ENCODE measurements at places on chromosomes 1 and 21.

GRCh38 chr1:112807999-112808398 is 92.9 kb upstream of the PPM1J start:
- DNase-seq = no peak

DNA sequence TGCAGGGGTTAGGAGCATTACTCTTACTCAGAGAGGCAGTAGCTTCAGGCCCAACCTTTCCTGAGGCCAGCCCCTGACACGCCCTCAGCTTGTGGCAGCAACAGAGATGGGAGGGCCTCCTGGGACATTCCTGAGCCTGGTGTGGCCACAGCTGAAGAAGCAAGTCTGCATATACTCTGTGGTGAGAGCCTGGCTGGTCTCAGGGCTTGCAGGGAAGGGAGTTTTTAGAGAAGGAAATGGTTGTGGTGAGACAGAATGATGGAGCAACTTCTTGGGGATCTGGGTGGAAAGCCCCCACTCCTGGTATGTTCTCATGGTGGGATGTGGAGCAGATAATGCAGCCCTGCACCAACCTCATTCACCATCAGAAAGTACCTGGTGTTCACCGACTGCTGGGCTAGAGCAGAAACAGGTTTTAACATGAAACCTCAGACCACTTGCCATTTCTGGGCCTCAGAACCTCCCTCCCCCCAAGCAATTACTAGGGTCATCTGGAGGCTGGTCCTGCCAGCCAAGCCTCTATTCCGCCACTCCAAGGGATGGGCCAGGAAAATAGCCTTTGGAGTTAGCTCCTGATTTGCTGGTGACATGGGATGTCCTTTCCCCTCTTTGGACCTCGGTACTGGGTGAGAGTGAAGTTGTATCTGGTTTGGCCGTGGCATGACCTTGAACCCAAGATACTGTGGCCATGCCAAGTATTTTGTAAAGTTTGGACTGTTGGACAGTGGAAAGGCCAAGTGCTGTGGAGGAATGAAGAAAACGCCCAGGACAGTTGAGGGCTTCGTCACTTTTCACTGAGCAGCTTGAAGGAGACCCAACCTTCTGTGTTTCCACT is 28.1 kb upstream of the RNF19B start:
- DNase-seq = no peak

DNA sequence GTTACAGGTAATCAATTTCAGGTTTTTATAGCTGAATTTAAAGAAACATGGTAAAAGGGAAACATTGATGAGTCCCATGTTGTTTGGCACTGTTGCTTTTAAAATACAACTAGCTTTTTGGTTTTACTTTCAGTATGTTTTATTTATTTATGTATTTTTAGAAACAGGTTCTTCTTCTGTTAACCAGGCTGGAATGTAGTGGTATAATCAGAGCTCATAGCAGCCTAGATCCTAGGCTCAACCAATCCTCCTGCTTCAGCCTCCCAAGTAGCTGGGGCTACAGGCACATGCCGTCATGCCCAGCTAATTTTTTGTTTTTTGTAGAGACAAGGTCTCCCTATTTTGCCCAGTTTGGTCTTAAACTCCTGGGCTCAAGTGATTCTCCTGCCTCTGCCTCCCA is 50.4 kb downstream of the CTTNBP2NL start:
- DNase-seq = no peak

DNA sequence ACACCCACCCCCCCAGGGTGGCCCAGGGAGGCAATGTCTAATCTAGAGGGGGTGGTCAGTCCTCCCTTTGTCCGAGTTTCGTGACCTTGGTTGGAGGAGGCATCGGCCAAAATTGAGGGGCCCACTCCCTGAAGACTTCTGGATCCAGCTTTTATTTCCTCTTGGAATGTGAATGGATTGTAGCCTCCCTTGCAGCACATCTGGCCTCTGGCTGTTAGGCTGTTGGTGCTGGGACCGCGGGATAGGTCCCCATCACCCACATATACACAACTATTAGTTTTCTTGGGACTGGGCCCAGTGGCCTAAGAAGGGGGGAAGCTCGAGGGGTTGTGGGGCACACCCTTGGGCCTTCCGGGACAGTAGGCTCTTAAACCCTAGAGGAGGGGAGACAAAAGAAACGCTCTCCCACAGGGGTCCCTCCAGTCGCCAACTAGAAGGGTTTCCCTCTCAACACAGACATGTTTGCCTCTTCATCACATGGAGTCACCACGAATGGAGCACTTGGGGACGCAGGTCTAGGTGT is 2.5 kb downstream of the LHX4 start:
- no peak for DNase-seq

GRCh38 chr1:207423560-207424292 is 30.4 kb upstream of the CR2 start:
- DNase-seq = no peak

DNA sequence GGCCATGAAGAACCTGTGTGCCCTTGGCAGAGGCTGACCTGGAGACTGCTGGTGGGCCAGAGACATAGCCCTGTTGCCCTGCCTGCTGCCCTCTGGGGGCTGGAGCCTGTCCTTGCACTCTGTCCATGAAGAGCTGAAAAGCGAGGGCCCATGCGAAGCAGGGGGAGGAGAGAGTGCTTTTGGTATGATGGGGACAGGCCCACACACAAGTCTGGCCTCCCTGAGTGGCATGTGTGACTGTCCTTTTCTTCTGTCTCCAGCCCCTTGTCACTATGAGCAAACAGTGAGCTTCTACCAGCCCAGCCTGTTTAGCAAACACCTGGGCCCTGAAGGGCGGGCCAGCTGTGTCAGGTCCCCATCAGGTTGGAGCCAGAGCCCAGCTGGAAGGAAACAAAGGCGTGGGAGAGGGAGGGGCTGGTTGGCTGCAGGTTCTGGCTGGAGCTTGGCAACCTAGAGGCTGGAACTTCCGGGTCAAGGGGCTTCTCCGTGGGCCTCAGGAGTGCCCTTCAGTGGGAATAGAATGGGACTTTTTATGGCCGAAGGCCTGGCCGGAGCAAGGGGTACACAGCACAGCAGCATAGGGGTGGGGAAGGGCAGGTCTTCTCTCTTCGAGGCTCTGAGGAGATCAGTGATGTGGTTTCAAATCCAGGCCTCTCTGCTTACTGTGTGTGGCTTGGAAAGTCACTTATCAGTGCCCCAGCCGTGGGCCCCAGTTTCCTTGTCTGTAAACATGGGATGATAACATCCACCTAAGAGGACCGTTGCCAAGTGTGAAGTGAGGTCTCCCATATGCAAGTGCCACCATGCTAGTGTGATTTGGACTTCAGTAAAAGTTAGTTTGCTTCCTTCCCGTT is 14.3 kb downstream of the QSOX1 start:
- no peak for DNase-seq

DNA sequence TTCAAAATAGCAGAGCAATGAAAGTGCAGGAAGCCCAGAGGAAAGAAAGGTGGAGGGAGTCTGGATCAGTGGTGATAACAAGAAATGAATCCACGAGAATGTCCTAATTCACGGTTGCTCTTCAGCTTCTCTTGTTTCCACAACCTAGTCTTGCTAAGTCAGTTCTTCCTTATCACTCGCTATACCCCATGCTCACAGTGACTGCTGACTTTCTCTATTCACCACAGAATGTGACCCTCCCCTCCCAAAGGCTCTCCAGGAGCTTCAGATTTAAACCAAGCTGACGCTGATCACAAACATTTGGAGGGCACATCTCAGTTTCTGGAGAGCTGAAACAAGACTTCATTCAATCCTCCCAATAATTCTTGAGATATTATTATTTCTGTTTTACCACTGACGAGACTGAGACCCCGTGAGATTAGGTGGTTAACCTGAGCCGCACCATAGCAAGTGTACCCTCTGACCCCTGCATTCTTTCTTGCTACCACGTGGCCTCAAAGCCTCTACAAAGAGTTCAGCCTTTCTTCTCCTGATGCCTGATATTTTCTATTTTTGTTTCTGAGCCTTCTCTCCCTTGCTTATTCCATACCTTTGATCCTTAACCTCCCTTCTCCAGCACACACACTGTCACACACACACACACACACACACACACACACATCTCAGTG is 10.7 kb upstream of the CCN1 start:
- DNase-seq = no peak

DNA sequence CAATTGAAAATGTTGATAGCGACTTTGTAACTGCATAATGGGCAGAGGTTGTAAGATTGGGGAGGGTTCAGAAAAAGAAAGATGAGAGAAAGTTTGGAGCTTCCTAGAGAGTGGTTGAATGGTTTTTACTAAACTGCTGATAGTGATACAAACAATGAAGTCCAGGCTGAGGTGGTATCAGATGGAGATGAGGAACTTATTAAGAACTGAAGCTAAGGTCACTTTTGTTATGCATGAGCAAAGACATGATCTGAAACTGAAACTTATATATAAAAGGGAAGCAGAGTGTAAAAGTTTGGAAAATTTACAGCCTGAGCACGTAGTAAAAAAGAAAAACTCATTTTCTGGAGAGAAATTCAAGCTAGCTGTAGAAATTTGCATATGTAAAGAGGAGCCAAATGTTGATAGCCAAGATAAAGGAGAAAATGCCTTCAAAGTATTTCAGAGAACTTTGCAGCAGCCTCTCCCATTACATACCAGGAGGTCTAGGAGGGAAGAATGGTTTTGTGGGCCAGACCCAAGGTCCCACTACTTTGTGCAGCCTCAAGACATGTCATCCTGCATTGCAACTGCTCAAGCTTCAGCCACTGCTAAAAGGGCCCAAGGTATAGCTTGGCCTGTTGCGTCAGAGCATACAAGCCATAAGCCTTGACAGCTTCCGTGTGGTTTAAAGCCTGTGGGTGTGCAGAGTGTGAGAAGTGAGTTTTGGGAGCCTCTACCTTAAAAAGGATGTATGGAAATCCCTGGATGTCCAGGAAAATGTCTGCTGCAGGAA is 843.9 kb downstream of the AMY1C start:
- DNase-seq = no peak

GRCh38 chr1:172954476-172955150 is 96.1 kb downstream of the TNFSF18 start:
- no peak for DNase-seq

DNA sequence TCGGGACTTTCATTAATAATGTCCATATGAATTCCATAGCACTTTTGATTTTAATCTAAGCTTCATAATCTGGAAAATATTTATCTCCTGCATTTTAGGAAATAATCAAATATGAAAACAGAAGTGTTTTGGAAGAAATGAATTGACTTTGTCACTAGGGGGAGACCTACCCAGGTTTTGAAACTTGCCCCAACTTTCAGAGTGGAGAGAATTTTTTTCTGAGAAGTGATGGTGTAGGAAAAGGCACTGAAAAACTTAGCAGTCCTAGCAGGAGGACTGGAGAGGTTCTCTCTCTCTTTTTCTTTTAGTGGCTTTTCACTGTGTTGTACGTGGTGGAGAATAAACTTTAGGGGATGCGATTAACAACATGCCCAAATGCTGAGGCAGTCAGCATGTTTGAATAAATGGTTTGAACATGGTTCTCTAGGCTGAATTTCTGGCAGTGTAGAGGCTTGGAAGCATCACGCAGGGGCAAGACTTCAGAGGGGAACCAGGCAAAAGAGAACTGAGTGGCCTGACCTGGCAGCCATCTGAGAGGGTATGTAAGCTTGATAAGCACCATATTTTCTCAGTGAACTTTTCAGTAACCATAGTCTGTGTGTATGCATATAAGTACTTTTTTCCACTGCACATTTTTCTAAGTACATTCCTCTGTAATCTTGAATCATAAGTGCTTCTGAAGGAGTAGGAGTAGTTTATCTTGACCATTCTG is 68.3 kb upstream of the NEK7 start:
- no peak for DNase-seq

DNA sequence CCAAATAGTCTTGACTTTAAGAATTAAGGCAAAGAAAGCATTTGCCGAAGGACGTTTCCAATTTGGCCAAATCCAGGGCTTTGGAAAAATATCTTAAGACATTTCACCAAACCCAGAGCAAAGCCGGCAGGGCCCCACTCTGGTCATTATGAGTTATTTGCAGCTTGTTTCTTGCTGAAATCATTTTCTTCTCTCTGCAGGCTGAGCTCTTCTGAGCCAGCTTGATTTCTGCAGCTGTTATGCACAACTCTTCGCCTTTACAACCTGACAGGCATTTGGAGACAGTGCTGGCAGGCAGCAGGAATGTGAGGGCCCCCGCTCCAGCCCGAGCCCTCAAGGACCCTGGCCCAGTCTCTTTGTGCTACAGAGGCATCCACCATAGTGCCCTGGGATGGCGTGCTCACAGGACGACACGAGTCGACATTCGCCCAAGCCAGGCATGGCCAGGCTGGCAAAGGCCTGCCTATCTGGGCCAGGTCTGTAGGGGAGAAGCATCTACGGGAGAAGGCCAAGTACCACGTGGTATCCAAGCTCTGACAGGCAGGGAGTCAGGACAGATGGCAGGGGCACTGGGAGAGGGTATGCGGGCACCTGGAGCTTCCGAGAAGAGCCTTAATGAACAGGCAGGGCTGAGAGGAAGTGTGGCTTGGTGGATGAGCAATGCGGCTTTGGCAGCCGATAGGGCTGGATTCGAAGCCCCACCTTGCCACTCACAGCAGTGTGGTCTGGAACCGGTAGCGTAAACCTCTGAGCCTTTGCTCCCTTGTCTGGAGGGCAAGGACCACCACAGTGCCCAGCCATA is 32.3 kb downstream of the SYF2 start:
- no peak for DNase-seq

- no peak for DNase-seq
Observed at GRCh38 chr1:240343966-240344365, 252.3 kb downstream of the FMN2 start.

DNA sequence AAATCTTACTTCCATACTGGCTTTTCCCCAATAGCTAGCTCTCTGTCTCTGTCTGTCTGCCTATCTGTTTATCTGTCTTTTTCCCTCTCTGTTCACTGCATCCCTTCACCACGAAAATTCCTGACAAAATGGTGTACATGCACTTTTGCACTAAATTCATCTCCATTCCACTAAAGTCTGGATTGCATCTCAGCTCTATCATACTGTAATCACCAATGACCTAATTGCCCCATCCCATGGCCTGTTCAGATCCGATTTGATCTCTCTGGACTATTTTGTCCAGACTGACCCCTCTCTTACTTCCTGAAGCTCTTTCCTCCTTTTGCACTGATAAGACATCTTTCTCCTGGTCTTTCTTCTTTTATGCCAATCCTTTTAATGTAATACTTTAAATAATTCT is 112.5 kb upstream of the USH2A start:
- DNase-seq = no peak

DNA sequence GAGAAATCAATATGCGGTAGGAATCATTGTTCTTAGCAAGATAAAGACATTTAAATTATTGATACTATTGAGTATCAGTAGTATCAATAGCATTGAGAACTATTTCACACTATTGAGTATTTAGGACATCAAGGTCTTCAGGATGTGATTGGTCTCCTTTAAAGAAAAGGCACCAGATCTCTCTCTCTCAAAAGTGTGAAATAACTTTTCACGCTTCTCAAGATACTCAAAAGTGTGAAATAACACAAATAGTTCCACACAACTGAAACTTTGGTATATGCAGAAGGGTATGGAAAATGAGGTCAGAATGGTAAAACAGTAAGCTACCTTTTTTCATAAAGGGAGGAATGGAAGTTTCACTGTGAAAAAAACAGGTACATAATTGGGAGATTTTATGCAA is 6.7 kb upstream of the PYHIN1 start:
- DNase-seq = no peak
